ENCODE measurements at places on chromosomes 4 and X.

GRCh38 chr4:99628040-99628439 lies 29.6 kb downstream of the C4orf54 start:
- DNase-seq = no peak

DNA sequence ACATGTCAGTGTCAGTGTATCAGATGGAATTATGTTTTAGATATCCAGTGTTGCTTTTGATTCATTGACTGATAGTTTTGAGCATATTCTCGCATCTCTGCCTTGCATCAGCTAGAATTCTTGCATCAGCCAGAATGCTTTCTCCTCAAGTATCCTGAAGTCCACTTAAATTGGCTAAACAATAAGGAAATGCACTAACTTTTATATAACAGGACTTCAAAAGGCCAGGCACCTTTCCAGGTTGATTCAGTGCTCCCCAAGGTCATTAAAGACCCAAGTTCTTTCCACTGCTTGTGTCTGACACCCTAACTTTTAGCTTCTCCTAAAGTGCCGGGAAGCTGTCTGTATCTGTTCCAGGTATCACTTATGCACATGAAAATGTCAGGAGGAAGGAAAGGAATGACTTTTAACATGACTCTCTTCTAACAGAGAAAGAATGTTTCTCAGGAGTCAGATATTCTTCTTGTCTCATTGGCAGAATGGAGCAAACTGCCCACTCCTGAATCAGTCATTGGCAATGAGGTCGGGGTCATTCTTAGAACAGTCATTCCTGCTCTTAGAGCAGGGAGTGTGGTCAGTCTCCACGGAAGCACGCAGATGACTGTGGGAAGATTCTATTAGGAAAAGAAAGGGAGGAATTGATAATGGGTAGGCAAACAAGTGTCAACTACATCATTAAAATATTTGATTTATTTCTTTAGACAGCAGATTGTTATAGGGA lies 92.9 kb upstream of the TLL1 start:
- no peak for DNase-seq

- no peak for DNase-seq
These were observed 192.0 kb downstream of the HS6ST2 start for GRCh38 chrX:132766452-132766851.

- peak; percentile 87 for DNase-seq
These were observed 23.8 kb upstream of the PLK4 start for GRCh38 chr4:127856813-127857447.

- no peak for DNase-seq
These were observed 231.8 kb upstream of the AGA start for GRCh38 chr4:177673985-177674489.

DNA sequence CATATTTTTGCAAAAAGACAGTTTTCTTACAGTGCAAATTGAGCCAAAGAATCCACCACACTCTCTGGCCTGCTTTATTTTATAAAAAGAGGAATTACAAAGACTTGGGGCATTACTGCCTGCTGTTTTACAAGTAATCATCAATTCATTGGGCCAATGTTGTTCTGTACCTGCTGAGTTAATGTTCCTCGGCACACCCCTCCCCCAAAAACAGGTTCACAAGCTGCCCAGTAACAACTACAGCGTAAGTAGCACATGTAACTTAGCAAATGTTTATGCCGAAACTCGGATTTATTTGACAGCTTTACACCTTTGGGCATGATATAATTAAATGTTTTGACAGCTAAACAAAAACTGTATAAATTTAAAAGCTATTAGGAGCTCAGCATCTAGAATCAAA lies 214.6 kb upstream of the MAB21L2 start:
- DNase-seq = no peak

- DNase-seq = no peak
These were observed 49.5 kb upstream of the STOX2 start for GRCh38 chr4:183855323-183856190.

DNA sequence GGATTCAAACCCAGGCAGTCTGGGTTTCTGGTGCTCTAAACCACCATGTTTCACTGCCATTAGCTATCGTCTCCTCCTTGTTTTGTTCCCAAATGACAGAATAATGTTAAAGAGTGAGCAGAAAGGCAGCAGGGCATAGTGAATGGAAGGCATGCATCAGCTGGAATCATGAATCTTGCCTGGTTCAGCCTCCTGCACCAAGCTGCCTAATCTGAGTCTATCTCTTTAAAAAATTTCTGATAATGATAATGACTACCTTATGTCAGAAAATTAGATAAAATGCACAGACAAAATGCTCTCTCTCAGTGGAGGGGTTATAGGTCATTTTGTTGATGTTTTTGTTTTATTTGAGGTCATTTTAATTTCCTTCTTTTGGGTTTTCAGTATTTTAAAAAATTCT lies 187.4 kb downstream of the RASL11B start:
- DNase-seq = no peak

GRCh38 chr4:24451870-24452269 lies 132.5 kb downstream of the DHX15 start:
- DNase-seq = no peak

DNA sequence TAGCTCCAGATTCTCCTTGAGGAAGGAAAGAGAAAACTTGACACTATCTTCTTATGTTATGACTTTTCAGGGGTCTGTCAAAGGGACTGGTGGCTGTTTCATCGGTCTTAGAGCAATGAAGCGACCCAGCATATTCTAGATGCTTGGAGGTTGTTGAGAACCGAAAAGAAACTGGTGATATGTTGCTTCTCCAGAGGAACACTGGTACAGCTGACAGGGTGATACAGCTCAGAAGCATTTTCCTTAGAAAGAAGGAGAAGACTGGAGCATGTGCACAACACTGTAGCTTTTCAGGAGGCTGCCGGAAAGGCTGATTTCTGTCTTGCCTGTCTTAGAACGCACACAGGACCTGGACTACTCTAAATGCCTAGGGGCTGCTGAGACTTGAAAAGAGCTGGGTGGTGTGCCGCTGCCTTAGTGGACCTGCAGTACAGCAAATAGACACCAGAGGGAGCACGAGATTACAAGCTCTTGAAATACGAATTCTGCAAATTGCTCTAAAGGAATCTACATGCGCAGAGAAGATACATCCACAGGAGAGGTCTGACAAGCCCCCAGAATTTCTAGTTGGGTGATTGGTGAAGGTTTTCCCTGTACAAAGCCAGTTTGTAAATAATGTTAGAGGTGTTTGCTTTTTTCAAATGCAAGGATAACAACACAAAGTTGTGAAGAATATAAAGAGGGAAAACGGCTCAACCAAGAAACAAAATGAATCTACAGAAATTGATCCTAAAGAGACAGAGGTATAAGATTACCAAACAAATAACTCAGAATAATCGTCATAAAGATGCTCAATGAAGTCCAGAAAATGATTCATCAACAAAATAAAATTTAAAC lies 223.1 kb upstream of the DMD start:
- peak; percentile 0 for DNase-seq

- no peak for DNase-seq
These were observed 38.6 kb upstream of the TEX13D start for GRCh38 chrX:124293810-124294209.

- DNase-seq = no peak
These were observed 24.3 kb downstream of the HS3ST1 start for GRCh38 chr4:11404431-11404830.

DNA sequence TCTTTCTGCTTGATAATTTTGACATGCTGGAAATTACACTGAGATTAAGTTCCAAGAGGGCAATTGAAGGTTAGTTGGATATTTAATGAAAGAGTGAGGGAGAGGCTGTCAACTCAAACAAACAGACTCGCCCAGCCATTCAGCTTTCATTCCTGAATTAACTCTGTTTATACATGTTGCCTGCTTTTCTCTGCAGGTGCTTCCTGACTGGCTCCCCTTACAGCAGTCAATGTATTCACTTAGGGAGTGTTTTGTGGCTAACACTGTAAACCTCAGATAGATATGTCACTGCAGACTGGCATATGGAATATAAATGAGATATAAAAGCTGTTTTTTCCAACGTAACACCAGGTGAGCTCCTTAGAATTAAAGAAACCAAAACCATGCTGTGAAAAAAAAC lies 28.7 kb downstream of the TMPRSS11A start:
- DNase-seq = no peak

GRCh38 chrX:13092455-13092941 lies 48.1 kb upstream of the FAM9C start:
- no peak for DNase-seq

DNA sequence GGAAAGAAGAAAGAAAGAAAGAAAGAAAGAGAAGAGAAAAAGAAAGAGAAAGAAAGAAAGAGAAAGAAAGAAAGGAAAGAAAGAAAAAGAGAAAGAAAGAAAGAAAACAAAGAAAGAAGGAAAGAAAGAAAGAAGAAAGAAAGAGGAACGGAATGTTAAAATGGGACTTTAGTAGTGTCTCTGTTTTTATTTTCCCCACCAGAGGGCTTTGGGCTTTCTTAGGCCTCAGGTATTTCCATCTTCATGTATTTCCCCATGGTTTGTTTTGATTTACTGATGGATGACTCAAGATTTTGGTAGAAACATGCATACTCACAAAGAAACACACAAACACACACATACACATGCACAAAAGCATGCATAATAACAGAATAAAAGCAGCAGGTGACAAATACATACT lies 181.2 kb downstream of the AFF2 start:
- no peak for DNase-seq

- DNase-seq = peak; percentile 36
These were observed 1.5 kb downstream of the KLF8 start for GRCh38 chrX:56233682-56234081.

GRCh38 chr4:138182838-138183426 lies 59.2 kb downstream of the SLC7A11 start:
- DNase-seq = peak; percentile 38

DNA sequence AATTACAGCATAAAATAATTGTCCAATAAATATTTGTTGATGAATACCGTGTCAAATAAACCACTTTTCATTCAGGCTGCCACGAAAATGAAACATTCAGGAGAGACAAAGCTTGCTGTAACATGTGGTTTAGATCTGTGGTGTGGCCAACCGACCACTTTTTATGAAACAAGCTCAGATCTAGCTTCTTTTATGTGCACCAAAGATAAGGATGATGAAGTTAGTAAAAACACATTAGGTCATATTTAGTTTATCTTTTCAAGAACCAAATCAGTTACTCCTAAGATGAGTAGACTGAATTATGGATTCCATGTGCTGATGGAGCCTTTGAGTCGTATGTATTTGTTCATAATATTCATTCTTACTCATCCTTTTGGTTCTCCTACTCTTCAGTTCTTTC lies 35.8 kb downstream of the STOX2 start:
- DNase-seq = no peak

- DNase-seq = no peak
These were observed 179.6 kb downstream of the GRID2 start for GRCh38 chr4:92483341-92483740.

- DNase-seq = peak; percentile 79
These were observed at the start of gene SORCS2 for GRCh38 chr4:7192252-7193029. TSS of gene SORCS2 (plus strand) at chr4:7192538.

DNA sequence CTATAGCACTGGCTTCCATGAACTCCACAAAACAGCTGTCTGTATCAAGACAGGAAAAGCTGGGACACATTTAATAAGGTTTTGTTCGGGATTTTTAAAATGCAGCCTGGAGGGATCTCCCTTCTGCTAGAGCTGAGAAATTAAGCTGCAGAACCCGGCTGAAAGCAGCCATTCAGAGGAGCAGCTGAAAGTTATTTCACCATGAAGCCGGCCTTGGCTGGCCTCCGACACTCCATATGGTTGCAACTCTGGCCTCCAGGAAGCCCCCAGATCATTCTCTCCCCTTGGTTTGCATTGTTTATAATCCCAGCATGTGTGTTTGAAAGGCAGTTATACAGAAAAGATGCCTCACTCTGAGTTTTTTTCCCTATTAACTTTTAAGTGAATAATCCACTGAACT lies 239.4 kb downstream of the SPATA18 start:
- no peak for DNase-seq

- DNase-seq = peak; percentile 87
These were observed 84.9 kb downstream of the MAML3 start for GRCh38 chr4:140069066-140069465.

GRCh38 chrX:3184176-3184930 lies 143.1 kb downstream of the ARSF start:
- DNase-seq = peak; percentile 83

GRCh38 chr4:68951806-68952585 lies 392 bp upstream of the UGT2A3 start:
- no peak for DNase-seq

- DNase-seq = no peak
These were observed at the start of gene TLR7 for GRCh38 chrX:12866451-12867377. TSS of gene TLR7 (plus strand) at chrX:12867072. CDS start at chrX:12867579, 507 bp downstream.

DNA sequence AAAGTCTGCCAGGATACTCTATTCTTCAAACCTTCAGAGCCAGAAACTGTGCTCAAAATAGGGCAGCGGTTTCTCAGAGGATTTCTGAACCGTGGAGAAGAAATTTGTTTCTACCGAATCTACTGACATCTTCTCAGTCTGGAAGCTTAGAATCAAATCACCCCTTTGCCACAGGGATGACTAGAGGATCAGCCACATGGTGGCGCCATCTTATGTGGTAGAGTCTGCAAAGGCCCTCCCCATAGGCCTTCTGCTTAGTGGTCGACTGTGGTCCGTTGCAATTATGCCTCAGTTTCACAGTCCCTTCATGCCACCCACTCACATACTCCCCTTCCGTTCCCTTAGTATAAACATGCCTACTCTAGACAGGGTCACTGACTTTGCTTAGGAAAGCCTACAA lies 680.7 kb upstream of the SPANXN1 start:
- no peak for DNase-seq

- DNase-seq = no peak
These were observed 15.5 kb downstream of the P2RY8 start for GRCh38 chrX:1521459-1521956.

DNA sequence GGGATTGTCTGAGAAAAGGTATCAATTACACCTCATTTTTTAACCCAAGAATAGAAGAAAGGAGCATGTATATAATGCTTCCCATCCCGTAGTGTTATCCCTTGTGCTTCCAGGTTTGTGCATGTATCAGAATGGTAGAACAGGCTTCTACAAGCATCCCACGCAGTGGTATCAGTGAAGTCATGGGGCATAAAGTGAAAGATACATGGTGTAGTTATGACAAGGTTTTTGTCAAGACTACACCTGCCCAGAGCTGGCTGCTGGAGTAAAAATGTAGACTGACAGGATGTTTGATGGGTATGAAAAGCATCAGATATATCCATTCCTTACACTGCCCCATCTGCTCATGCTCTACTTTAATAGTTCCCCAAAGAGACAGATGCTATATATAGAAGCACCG lies 9.5 kb downstream of the TLR1 start:
- no peak for DNase-seq

- peak; percentile 57 for DNase-seq
These were observed 132.6 kb downstream of the PACRGL start for GRCh38 chr4:20832826-20833225.

- DNase-seq = no peak
These were observed 59.2 kb upstream of the GUCY1A1 start for GRCh38 chr4:155607481-155607880.

DNA sequence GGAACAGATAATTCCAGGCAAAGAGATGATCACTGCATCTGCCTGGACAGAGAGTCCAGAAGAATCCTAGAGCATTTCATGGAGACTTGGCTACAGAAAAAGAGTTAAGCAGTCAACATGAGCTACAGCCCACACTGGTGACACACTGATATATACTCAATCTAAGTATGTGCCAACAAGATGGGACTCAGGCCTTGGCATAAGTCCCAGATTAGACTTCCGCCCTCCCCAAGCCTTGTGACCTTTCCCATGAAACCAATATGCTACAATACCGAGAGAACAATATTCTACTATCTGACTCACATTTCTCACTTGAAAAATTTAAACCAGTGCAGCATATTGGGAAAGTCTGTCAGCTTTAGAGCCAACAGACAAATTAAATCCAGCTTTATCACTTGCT lies 65.7 kb upstream of the SLITRK2 start:
- DNase-seq = peak; percentile 0

GRCh38 chrX:153769158-153769864 lies 5.3 kb downstream of the PLXNB3 start:
- no peak for DNase-seq

GRCh38 chr4:184804621-184805020 lies 21.1 kb downstream of the ACSL1 start:
- DNase-seq = no peak

Data from foreskin fibroblast (primary cell).